ENCODE measurements at places on chromosomes 12 and 14. TPM values are rescaled to one million over a fixed set of nuclear protein-coding genes. Genes with fewer than 3 reads are reported as not detected.
A peak's percentile ranks its signal among the peaks of the same experiment; 100 is the strongest.

DNA sequence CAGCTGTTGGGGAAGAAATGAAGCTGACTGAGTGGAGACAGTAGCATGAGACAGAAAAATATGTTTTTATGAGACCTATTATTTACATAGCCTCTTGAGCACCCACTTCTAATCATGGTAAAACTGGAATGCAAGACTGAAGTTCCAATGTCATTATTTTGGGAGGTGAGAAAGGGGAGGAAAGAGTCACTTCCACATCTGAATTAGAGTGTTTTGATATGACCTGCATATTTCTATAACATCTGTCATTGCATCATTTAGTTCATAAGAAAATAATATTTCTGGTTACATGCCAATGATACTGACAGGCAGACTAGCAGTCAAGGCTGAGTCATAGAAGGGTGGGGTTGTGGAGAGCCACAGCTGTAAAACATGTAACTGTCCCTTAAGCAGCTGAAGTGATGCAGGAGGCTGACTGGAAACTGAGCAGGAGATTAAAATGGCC is 26.7 kb downstream of the NTN4 start:
- peak; percentile 96 for DNase-seq

GRCh38 chr12:5333096-5333495 is 98.8 kb upstream of the NTF3 start:
- no peak for DNase-seq

DNA sequence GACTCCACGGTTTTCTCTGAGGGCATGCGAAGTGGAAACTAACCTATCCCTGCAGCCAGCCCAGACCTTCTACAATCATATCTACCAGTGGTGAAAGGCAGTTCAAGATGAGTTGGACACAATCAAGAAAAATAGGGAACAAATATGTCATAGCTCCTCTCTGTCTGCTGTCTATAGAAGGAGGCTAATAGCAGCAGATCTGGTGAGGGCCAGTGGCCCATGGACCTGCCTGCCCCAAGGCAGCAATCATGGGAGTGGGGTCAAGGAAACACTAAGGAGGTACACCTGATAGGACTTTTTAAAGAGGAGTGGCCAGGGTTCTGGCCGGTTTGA is 149.5 kb downstream of the PRKCH start:
- no peak for DNase-seq

DNA sequence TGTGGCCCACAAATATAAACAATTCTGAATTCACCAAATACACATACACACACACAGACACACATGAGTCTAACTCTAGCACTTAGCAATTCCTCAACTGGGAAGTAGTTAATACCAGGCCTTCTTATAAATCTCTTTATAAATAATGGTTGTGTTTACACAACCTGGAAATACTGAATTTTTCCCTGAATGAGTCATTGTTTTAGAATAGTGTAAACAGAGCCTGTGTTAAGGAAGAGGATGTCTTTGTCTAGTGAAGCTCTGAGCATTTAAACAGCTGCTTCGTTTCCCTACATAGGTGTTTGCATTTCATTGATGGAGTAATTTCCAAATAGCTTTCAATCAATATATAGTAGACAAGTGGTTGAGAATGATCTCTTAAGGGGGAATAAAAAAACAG is 218.8 kb downstream of the BTG1 start:
- DNase-seq = peak; percentile 94

DNA sequence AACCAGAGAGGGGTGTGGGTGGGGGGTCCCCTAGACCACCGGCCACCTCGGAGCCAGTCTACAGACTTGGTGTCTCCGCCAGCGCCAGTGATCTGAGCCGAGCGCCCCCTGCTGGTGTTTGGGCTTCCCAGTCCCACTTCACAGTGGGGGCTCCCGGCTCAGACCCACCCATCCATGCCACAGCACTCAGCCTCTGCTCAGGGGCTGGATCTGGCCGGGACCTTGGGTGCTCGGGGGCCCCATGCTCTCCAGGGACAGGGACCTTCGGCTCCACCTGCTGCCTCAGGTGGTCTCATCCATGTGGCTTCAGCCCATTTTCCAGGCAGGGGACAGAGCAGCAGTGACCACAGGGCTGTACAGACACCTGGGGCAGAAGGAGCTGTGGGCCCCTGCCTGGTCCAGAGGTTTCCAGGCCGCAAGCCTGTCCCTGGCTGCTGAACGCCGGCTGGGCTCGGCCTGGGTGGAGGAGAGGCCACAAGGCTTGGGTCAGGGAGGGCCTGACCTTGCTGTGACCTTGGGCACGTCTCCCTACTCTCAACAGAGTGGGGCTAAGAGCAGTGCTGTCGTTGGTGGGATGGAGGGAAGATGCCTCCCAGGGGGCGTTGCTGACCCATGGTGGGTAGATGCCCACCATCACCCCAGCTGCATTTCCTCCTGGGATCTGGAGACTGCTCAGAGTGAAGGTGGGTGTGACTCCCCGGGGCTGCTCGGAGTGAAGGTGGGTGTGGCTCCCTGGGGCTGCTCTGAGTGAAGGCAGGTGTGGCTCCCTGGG is 86.3 kb downstream of the KIF26A start:
- DNase-seq = no peak

- DNase-seq = no peak
These were observed 651.5 kb downstream of the FSCB start for GRCh38 chr14:43855556-43855955.

GRCh38 chr14:72852194-72852593 is 41.7 kb downstream of the DPF3 start:
- no peak for DNase-seq

- DNase-seq = no peak
These were observed 22.6 kb downstream of the ACADS start for GRCh38 chr12:120748242-120748641.

DNA sequence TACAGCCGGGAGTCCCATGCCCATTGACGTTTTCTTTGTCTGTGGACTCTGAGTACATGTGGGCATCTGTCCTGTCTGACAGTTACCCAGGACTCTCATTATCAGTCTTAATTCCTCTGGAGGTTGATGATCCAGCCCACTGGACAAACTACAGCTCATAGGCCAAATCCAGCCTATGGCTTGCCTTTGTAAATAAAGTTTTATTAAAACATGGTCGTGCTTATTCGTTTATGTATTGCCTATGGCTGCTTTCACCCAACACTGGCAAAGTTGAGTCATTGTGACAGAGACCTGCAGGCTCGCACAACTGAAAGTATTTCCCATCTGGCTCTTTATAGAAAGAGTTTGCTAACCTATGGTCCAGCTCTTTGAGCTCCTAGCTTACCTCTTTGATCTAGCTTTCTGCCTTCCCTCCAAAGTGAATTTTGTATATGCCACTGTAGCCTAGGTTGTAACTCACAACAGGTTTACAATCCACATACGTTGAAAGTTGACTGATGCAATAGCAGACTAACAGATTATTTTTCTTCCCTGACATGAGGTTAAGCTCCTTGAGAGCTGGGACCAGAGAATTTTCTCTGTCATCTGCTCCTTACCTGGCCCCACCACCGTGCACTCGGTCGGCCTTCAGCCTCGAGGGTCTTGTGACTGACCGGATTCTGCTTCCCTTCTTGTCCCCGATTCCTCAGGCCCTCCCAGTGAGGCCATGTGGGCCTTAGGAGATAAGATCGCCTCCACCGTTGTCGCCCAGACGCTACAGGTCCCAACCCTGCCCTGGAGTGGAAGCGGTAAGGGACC is 57.3 kb downstream of the ACACB start:
- DNase-seq = no peak

DNA sequence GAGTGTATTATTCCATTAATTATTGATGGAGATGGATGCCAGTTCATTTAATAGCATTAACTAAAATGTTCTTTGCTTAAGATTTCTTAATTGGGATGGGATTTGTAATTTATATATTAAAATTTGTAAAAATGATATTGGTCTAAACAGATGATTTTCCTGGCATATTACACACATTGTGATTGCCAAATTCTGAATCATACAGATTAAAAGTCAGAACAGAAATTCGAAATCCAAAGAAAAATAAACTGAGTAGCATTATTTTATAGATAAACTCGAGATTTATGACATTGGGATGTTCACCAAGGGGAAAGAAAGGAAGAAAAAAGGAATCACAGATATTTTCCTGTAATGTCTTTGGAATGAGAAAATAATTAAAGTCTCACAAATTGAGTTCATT is 481.1 kb downstream of the CCER1 start:
- DNase-seq = no peak

- no peak for DNase-seq
These were observed 38.5 kb downstream of the PTGER2 start for GRCh38 chr14:52352569-52352968.

DNA sequence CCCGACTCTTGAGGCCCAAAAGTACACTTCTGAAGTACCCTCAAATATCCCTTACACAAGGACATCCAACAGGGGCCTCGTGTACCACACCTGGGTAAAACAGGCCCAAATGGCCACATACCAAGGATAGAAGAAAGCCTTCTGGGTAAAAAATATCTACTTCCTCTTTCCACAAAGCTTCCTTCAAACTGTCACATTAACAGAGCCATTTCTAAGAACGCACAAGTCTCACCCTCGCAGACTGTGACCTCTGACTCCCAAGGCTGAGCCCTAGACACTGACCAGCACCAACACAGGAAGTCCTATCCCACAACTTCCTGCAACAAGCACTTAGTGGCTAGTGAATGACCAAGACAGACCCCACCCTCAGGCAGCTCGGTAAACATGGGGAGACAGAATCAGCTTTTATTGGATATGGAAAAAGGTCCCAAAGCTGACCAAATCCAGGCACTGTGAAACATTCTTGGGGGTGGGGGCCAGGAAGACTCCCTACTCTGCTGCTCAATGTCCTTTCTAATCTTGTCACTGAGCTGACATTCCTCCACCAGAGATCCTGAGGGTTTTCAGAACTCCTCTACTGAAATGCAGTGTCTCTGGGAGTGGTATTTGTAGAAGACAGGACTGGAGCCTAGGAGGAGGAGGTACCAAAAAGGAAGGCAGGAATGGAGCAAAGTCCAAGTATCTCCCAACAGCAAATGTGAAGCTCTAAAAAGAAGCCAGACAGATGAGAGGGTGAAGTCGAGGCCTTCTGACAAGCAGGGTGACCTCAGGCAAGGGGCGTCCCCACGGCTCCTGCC is 15.9 kb downstream of the KCTD10 start:
- peak; percentile 53 for DNase-seq

ZFP36L1 gene
- 63.1 TPM for total RNA-seq

CLEC2D gene
- total RNA-seq = 3.3 TPM

RTL1 gene
- total RNA-seq = not detected

MYO1H gene
- total RNA-seq = not detected

CLEC4C gene
- not detected for total RNA-seq

PLEK2 gene
- total RNA-seq = 57.2 TPM

Data from PC-3 (cell line).